ENCODE measurements at places on chromosomes 12 and 14.

DNA sequence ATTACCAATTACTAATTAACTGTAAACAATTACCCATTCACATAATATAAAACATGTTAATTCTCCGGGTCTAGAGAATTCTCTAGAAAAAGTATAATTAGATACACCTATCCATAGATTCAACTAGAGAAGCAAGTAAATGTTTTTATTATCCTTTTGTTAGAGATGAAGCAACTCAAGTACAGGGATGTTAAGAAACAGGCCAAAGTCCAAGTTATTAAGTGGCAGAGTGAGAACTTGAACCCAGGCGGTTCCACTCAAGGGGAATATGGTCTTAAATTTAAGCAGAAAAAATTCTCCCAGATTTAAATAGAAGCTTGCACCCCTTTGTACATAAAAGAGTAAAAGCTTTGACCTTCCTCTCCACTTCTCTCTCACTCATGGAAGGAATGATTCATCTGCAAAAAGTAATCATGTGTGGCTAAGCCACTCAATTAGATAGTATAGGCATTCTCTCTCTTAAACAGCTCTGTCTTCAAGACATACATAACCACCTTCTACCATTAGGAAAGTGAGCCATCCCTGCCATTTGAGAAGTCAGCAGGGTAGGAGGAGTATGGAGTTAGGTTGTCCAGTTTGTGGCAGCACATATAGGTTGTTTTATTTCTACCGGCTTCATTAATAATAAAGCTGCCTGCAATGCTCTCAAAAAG is 34.1 kb downstream of the ERGIC2 start:
- no peak for DNase-seq

- DNase-seq: no peak
Measured at GRCh38 chr12:1839464-1839863, 19.1 kb downstream of the LRTM2 start.

DNA sequence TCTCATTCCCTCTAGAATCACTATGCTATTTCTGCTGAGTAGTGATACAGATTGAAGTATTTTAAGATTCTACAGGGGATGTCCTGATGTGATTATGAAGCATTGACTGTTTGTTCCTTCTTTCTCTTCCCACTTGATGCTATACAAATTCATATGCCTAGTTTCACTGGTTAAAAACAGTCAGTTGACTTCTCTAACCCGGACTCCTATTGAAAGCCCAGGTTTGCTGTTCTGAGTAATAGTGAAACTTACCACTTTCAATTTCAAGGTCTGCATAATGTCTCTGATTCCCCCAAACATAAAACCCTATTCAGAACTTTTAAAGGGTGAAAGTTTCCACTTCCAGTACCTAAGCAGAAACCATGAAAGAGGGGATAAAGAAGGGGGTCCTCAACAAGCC is 117.7 kb upstream of the RPL10L start:
- DNase-seq: peak; percentile 1

- DNase-seq: no peak
Measured at GRCh38 chr12:41424651-41425050, 236.5 kb downstream of the PDZRN4 start.

- no peak for DNase-seq
Measured at GRCh38 chr14:75068294-75069120, 934 bp upstream of the ZC2HC1C start.

Measured in stimulated activated naive B cell treated with anti-CD40 and anti-IgM and Interleukin-4, amounts not matched to agents 10 μg/mL and 1 μg/mL and 100 μg/mL, for 72 hours (primary cell).